ENCODE measurements at places on chromosomes 13 and 19. TPM values are rescaled to one million over a fixed set of nuclear protein-coding genes. Genes with fewer than 3 reads are reported as not detected.
A peak's percentile ranks its signal among the peaks of the same experiment; 100 is the strongest.

DNA sequence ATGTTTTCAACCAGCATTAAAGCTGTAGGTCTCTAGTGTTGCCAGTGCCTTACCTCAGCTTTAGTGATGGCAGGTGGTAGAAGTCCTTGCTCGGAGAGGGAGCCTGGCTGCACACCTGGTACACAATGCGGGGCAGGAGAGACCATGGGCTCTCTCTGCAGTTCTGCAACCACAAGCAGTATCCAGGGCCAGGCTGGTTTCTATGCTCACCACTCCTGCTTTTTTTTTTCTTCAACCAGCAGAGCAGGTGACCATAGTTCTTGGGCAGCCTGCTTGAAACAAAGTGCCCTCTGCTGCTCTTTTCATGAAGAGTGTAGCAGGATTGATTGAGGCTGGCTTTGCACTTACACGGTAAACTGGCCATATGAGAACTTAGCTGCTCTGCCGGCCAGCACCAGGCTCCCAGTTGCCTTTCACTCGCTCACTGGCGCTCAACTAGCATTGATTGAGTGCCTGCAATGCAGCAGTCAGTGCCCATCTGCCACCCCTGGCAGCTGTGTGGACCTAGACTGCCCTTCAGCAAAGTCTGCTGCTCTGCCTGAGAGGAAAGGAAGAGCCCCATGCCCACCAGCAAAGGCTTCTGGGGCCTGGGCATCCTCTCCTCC lies 4.4 kb upstream of the CHAMP1 start:
- DNase-seq: no peak

ZNF358 gene
- 78.1 TPM for total RNA-seq

- DNase-seq: no peak
These were observed 41.8 kb downstream of the IGFL3 start for GRCh38 chr19:46082728-46083050.

CCDC61 gene
- 7.2 TPM for total RNA-seq

CKM gene
- not detected for total RNA-seq

ZNF296 gene
- 0.12 TPM for total RNA-seq

GRCh38 chr19:2546128-2547032 lies 70.5 kb downstream of the GADD45B start:
- DNase-seq: peak; percentile 93

DNA sequence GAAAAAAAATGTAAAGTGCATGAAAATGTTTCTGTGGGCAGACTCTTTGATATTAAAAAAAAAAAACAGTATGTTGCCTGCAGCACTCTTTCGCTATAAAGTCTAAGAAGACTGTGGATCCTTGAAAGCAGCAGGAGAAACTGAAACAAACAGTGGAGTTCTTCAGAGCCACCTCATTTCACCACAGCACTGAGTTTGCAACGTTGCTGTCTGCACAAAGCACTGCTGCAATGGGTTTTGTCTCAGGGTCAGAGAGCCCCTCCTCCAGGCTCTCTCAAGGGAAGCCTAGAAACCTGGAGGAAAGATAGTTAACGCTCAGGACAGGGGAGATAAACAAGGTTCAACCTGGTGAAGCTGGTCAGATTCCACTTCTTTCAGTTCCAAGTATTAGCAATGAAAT lies 248.7 kb downstream of the EFNB2 start:
- no peak for DNase-seq
